ENCODE measurements at places on chromosomes 5 and 9.

GRCh38 chr9:135795391-135795790 is 93.4 kb downstream of the KCNT1 start:
- DNase-seq: no peak

GRCh38 chr5:33231214-33231710 is 209.5 kb upstream of the TARS1 start:
- DNase-seq: no peak

DNA sequence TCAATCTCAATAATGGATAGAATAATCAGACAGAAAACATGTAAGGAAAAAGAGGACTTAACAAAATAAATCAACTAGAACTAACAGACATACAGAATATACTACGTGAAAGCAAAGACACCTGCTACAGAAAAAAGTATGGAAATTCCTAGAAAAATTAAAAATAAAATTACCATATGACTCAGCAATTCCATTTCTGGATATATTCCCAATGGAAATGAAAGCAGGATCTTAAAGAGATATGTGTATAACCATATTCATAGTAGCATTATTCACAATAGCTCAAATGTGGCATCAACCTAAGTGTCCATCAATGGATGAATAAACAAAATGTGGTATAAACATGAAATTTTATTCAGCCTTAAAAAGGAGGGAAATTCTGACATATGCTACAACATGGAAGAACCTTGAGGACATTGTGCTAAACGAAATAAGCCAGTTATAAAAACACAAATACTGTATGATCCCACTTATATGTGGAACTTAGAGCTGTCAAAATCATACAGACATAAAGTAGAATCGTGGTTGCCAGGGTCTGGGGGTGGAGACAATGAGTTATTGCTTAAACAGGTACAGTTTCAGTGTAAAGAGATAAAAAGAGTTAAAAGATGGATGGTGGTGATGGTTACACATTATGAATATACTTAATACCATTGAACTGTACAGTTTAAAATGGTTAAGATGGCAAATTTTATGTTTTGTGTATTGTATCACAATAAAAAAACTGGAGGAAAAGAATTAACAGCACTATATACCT is 6.9 kb downstream of the PLAA start:
- DNase-seq: no peak

- DNase-seq: no peak
These were observed 128.1 kb downstream of the DAB2IP start for GRCh38 chr9:121779381-121780117.

Data from iPS-NIHi11 (cell line).